Muscle of leg (tissue), 16 donors: ENCODE measurements at places on chromosomes 7 and 10. TPM values are rescaled to one million over a fixed set of nuclear protein-coding genes. Genes with fewer than 3 reads are reported as not detected.

DNA sequence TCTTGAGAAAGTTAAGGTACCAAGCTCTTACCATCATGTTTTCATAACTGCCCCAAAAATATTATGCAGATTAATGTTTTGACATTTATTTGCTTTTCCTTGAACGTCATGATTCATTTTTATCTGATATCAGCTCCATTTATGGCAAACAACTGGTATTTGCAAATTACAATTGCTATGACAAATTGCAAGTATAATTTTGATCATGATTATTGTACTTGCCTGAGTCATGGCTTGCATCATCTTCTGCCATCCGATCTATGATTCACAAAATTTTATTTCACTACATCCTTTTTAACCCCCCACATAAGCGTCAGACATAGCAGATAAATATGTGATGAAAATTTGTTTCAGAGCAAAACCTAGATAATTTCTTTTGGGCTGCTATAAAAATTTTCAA is 155.0 kb downstream of the STK31 start:
- H3K27ac ChIP-seq, result no peak overlapping the region
- no peaks in the 10 kb centered on the region for H3K36me3 ChIP-seq
- no peaks in the 10 kb centered on the region for H3K4me1 ChIP-seq
- H3K4me3 ChIP-seq, result no peak overlapping the region

DNA sequence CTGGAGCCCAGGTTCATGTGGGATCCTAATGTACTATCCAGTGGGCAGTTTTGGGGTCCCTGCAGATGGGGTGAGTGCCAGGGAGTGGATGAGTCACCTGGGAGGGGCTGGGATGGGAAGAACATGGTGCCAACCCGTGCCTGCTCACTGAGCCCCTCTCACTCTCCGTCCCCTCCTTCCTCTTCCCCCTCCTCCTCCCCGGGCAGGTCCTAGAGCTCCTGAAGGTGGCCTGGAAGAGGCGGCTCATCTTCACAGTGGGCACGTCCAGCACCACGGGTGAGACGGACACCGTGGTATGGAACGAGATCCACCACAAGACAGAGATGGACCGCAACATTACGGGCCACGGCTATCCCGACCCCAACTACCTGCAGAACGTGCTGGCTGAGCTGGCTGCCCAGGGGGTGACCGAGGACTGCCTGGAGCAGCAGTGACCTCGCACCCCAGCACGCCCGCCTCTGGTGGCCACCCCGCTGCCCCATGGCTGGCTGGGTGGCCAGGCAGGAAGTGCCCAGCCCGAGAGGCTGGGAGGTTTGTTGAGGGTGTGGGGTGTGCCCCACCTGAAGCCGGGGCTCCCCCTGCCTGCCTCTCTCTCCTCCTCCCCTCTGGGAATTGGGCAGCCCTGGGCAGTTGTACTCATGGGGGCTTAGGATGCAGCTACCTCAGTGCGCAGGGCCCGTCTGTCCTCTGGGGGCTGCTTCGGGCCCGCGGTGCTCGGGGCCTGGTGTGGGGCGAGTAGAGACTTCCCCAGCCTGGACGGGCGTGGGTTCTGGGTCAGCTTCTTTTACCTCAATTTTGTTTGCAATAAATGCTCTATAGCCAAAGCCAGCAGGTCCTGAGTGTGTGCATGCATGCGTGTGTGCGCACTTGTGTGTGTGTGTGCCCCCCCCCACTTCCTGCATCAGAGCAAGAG is 4.9 kb upstream of the UPK3B start:
- H3K27ac ChIP-seq, result no peak overlapping the region
- H3K4me1 ChIP-seq, result peaks cover 7% of the 10 kb centered on the region
- DNase-seq, result no peak
- H3K27me3 ChIP-seq, result no peaks in the 10 kb centered on the region
- no peak overlapping the region for H3K4me3 ChIP-seq

DNA sequence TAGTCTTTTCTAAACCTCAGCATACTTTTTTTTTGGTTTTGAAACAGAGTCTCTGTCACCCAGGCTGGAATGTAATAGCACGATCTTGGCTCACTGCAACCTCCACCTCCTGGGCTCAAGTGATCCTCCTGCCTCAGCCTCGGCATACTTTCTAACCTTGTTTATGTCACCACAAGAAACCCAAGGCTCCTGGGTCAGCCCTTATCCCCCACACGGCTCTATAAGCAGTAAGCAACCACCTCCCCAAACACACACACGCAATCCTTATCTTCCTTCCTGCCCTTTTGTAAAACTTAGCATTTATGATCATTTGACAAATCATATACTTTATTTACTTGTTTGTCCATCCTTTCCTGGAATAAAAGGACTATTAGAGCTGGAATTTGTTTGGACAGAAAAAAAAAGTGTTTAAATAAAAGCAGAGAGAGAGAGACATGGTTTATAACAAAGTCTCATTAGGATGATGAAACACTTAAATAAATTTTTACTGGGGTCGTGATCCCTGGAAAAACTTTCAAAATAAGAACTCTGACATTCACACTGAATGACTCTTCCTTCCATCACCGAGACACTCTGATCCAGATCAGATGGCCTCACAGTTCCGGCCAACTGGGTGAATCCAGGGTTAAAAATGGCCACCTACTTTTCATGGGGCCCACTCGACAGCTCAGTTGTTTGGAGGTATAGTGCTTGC is 72.7 kb upstream of the PIK3CG start:
- no peaks in the 10 kb centered on the region for H3K27me3 ChIP-seq
- H3K4me3 ChIP-seq, result no peak overlapping the region
- no peak for DNase-seq
- no peaks in the 10 kb centered on the region for H3K36me3 ChIP-seq

TEX36 gene
- total RNA-seq, result not detected

GPR26 gene
- not detected for total RNA-seq

GRCh38 chr10:122154031-122154544 is 117.0 kb upstream of the BTBD16 start:
- H3K36me3 ChIP-seq, result peaks cover 5% of the 10 kb centered on the region
- H3K4me1 ChIP-seq, result peaks cover 66% of the 10 kb centered on the region
- no peaks in the 10 kb centered on the region for H3K27me3 ChIP-seq
- H3K27ac ChIP-seq, result peak overlapping the region; percentile 82
- peak; percentile 62 for DNase-seq

GRB10 gene
- 13.0 TPM for total RNA-seq

DNA sequence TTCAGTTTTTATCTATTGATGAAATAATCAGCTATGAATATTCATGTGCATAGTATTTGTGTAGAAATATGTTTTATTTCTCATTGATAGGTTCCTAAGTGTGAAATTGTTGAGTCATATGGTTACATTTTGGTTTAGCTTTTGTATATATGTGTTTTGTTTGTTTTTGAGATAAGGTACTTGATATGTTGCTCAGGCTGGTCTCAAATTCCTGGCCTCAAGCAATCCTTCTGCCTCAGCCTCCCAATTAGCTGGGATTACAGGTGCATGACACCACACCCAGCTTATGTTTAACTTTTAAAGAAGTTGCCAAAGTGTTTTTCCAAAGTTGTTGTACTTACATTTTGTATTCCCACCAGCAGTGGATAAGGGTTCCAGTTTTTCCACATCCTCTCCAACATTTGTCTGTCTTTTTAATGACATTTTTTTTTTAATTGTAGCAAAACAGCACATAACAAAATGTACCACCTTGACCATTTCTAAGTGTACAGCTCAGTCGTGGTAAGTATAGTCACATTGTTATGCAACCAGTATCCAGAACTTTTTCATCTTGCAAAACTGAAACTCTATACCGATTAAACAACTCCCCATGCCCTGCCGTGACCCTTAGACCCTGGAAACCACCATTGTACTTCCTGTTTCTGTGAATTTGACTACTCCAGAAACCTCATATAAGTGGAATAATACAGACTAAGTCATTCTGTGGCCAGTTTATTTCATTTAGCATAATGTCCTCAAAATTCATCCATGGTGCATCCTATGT is 12.6 kb upstream of the UBE2D1 start:
- H3K4me3 ChIP-seq, result no peak overlapping the region
- H3K4me1 ChIP-seq, result peaks cover 3% of the 10 kb centered on the region
- no peaks in the 10 kb centered on the region for H3K36me3 ChIP-seq
- peak; percentile 29 for DNase-seq
- no peaks in the 10 kb centered on the region for H3K27me3 ChIP-seq

GRCh38 chr10:91034494-91035159 is 113.7 kb upstream of the ANKRD1 start:
- no peak overlapping the region for H3K4me3 ChIP-seq
- peaks cover 30% of the 10 kb centered on the region for H3K4me1 ChIP-seq
- no peaks in the 10 kb centered on the region for H3K27me3 ChIP-seq
- no peak overlapping the region for H3K27ac ChIP-seq
- no peaks in the 10 kb centered on the region for H3K36me3 ChIP-seq
- DNase-seq, result peak; percentile 90

DNA sequence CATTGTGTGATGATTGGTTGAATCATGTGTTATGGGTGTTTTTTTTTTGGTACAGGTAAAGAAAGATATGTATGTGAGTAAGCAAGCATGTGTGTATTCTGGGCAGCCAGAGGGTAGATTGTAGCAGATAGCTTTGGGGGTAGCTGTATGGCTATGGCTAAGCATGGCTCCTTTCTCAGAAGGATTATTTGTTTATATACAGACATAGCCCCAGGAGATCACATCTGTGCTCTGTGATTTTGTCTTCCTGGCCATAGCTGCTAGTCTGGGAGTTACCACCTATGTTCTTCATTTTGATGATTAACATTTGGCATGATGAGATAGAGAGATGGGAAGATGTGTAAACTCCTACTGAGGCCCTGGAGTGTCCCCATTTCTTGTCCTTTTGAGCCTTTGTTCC is 23.2 kb upstream of the ICA1 start:
- no peak overlapping the region for H3K27ac ChIP-seq
- no peaks in the 10 kb centered on the region for H3K4me1 ChIP-seq
- DNase-seq, result no peak
- no peak overlapping the region for H3K4me3 ChIP-seq
- no peaks in the 10 kb centered on the region for H3K36me3 ChIP-seq
- no peaks in the 10 kb centered on the region for H3K27me3 ChIP-seq

GRCh38 chr7:23377134-23377533 is 78.0 kb downstream of the MALSU1 start:
- H3K36me3 ChIP-seq, result peaks cover 2% of the 10 kb centered on the region
- no peak overlapping the region for H3K27ac ChIP-seq
- H3K4me3 ChIP-seq, result no peak overlapping the region
- DNase-seq, result no peak
- H3K27me3 ChIP-seq, result no peaks in the 10 kb centered on the region
- peaks cover 4% of the 10 kb centered on the region for H3K4me1 ChIP-seq

LIPK gene
- total RNA-seq, result not detected

DNA sequence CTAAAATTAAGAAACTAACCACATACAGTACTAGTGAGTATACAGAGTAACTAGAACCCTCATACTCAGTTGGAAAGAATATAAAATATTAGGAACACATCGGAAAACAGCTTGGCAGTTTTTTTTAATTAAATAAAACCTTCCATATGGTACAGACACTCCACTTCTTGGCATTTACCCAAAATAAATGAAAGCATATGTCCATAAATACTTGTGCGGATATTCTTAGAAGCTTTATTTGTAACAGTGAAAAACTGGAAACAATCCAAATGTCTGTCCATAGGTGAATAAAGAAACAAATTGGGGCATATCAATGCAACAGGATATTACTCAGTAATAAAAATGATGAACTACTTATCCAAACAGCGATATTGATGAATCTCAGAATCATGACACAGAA is 410.0 kb downstream of the HTR7 start:
- peak; percentile 16 for DNase-seq
- H3K36me3 ChIP-seq, result no peaks in the 10 kb centered on the region
- no peak overlapping the region for H3K27ac ChIP-seq
- H3K27me3 ChIP-seq, result no peaks in the 10 kb centered on the region
- H3K4me1 ChIP-seq, result no peaks in the 10 kb centered on the region

DNA sequence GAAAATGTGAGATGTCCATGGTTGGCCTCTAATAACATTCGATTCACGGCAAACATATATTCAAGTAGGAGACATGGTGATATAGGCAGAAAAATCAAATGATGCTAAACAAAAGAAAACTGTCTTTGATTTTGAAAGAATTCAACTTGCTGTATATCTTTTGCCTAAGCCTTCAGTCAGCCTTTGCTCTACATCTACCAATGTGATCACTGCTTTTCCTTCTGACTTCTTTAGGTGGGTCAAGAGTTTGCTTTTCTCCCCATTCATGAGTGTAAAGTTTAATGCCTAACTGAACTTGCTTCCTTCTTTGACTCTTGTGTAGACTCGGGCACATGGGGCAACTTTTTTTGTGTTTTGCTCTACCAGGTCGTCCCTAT is 417 bp upstream of the HIF1AN start:
- H3K4me3 ChIP-seq, result peak overlapping the region; percentile 74
- no peaks in the 10 kb centered on the region for H3K27me3 ChIP-seq
- H3K4me1 ChIP-seq, result peaks cover 9% of the 10 kb centered on the region
- H3K36me3 ChIP-seq, result peaks cover 19% of the 10 kb centered on the region
- no peak for DNase-seq

DNA sequence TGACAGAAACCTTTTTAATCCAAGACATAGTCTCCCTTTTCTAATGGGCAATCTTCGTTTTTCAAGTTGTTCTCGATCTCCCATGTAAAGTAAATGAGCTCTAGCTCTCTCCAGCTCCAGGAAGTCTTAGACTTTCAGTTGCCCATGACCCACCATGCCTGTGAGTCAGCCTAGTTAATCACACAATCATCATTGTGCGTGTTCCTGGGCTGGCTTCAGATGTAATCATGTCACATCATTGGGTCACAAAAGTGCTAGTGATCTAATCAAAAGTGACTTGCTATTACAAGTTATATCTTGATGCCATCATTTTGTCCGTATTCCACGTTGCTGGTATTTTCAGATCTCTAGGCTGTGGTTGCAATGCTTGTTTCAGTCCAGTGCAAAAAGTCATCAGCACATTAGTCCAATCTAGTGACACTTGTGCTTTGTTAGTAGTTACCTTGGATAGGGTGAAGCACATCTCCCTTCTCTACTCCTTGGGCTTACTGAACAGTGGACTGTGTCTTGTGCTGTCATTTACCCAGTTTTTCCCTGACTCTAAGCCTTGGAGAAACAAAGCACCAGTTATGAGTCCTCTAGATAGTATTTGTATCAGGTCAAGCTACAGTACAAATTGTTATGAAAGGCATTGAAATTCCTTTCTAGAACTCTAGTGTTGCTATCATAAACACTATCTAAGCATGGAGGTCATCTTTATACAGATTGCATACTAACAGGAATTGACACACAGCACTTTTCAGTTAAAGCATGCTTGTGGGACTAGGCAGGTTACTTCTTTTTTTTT is 316.6 kb downstream of the GFRA1 start:
- H3K27me3 ChIP-seq, result no peaks in the 10 kb centered on the region
- H3K4me1 ChIP-seq, result no peaks in the 10 kb centered on the region
- no peak for DNase-seq
- H3K4me3 ChIP-seq, result no peak overlapping the region
